ENCODE measurements at places on chromosomes 5 and 9. TPM values are rescaled to one million over a fixed set of nuclear protein-coding genes. Genes with fewer than 3 reads are reported as not detected.

- no peak for DNase-seq
Measured at GRCh38 chr5:179438461-179438860, 93.2 kb upstream of the ADAMTS2 start.

The SCAMP1 gene
- polyA plus RNA-seq, result 29.3 TPM

DNA sequence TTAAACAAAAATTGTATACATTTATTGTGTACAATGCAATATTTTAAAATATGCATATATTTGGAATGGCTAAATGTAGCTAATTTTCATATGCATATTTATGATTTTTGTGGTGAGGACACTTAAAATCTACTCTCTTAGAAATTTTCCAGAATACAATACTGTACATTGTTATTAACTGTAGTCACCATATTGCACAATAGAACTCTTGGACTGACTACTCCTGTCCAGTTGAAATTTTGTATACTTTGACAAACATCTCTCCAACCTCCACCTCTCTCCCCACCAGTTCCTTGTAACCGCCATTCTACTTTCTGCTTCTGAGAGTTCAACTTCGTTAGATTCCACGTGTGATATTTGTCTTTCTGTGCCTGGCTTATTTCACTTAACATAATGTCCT is 49.2 kb upstream of the TAF11L2 start:
- DNase-seq, result no peak

DNA sequence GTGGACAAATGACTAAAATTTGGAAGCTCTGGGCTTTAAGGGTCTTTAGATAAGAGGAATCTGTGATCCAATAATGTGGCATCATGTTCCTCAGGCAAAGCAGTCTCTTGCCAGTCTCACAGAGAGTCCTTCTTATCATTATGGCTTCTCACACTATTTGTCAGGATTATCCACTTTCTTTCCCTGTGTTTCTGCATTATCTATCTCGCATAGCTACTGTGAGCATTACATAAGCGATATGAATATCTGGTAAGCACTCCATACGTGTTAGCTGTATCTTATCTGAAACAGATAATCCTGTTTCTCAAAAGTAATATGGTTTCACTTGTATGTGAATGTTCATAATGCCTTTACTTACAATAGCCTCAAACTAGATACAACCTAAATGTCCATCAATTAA is 9.6 kb downstream of the MCC start:
- no peak for DNase-seq

The ADAMTS6 gene
- polyA plus RNA-seq, result 0.66 TPM

The NUTM2G gene
- polyA plus RNA-seq, result 0.05 TPM

- no peak for DNase-seq
Measured at GRCh38 chr9:78296201-78296892, 578 bp upstream of the PSAT1 start.

GRCh38 chr5:157949520-157949919 is 90.6 kb upstream of the CLINT1 start:
- DNase-seq, result no peak

The ACOT12 gene
- polyA plus RNA-seq, result not detected

- DNase-seq, result no peak
Measured at GRCh38 chr9:114685951-114686350, 4.0 kb upstream of the TEX48 start.

DNA sequence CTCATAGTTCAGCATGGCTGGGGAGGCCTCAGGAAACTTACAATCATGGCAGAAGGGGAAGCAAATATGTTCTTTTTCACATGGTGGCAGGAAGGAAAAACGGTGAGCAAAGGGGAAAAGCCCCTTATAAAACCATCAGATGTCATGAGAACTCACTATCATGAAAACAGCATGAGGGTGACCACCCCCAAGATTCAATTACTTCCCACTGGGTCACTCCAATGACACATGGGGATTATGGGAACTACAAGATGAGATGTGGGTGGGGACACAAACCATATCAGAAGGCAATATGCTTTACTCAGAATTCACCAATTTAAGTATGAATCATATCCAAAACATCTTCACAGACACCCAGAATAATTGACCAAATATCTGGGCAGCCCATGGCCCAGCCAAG is 19.7 kb downstream of the MAT2B start:
- no peak for DNase-seq

GRCh38 chr5:133531178-133531577 is 81.2 kb downstream of the FSTL4 start:
- no peak for DNase-seq

DNA sequence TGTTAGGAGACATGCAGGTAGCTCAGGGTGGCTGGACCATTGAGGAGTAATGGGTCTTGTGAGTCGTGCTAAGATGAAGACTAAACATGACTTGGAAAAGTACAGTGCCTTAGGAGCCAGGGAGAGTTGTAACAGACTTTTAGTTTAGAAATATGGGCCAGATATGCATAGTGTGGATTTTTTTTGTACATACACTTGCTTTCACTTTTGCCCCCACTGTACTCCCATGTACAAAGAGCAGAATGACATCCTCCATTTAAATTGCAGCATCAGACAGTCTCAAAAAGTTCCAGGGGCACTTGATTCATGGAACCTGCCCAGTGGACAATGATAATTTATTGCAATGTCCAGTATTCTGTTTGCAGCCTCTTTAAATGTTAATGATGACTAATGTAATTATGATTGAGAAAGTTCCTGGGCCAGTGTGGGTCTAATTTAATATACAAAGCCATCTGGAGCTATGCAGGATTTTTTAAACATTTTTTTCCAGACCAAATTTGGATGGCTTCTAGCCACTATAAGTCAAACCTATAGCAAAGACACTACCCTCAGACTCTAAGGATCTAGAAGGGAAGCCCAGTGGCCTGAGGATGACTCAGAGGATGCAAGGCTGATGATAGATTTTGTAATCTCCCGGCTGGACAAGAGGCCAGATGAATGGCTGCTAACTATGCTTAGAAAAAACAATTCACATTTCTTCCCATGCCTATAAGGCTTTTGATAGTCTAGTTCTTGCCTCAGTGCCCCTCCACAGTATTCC is 80.1 kb downstream of the TRPC7 start:
- no peak for DNase-seq

The FAM13B gene
- 22.3 TPM for polyA plus RNA-seq

GRCh38 chr5:134131578-134132350 is 17.3 kb downstream of the TCF7 start:
- DNase-seq, result no peak

The RMRP gene
- 33.0 TPM for polyA plus RNA-seq

- DNase-seq, result no peak
Measured at GRCh38 chr9:122397749-122398148, 26.9 kb downstream of the PTGS1 start.
